RPMI7951 (cell line): ENCODE measurements at places on chromosomes 12 and 14. TPM values are rescaled to one million over a fixed set of nuclear protein-coding genes. Genes with fewer than 3 reads are reported as not detected.

The PTCSC3 gene
- not detected in 2 replicates for total RNA-seq

The C12orf60 gene
- 1.8 and 3.3 TPM in 2 replicates for total RNA-seq

The FOXG1 gene
- not detected in 2 replicates for total RNA-seq

The CAPZA3 gene
- not detected in 2 replicates for total RNA-seq

The AQP2 gene
- not detected in 2 replicates for total RNA-seq

The CTDSP2 gene
- 27.8 and 44.0 TPM in 2 replicates for total RNA-seq

The SLC41A2 gene
- 10.9 and 13.6 TPM in 2 replicates for total RNA-seq

The DCP1B gene
- 9.0 and 11.2 TPM in 2 replicates for total RNA-seq
